CD8-positive, alpha-beta T cell (primary cell): ENCODE measurements at places on chromosomes 13 and 19. TPM values are rescaled to one million over a fixed set of nuclear protein-coding genes. Genes with fewer than 3 reads are reported as not detected.

- peak; percentile 74 for DNase-seq
Measured at GRCh38 chr13:19959141-19959830, 759 bp downstream of the ZMYM2 start.

DNA sequence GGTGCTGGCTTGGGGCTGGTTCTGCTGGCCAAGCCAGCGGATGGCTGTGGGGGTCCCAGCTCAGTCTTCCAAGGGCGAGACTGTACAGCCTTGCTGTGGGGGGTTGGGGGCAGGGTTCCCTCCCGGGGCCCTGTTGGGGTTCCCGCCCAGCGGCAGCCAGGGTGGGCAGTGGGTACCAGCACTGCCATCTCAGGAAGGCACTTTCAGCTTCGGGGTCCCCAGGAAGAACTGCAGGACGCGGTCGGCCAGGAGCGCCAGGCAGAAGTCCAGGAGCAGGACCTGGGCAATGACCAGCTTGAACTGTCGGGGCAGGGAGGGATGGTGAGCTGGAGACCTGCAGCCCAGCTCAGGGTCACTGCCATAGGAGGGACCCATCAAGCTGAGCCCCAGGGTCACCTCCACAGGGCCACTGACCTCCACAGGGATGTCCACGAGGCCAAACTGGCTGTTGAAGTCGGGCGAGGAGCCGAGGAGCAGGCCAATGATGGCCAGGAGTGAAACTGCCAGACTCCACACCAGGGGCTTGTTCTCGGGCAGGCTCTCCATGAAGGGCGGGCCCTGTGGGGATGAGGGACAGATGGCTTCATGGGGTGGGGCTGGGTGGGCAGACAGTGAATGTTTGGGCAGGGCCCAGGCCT is 1.9 kb upstream of the GMIP start:
- no peak for DNase-seq

- no peak for DNase-seq
Measured at GRCh38 chr19:17599780-17600179, 44.3 kb downstream of the COLGALT1 start.

DNA sequence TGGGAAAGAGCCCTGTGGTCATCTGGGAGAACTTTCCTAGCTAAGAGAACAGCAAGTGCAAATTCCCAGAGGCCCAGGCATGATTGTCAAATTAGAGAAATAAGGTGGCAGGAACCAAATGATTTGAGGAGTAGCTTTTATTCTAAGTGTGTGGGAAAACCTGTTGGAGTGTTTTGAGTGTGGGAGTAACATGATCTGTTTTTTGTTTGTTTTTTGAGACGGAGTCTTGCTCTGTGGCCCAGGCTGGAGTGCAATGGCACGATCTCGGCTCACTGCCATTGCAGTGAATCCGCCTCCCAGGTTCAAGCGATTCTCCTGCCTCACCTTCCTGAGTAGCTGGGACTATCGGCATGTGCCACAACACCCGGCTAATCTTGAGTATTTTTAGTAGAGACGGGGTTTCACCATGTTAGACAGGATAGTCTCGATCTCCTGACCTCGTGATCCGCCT is 2.4 kb downstream of the SAE1 start:
- DNase-seq = no peak

- DNase-seq = no peak
Measured at GRCh38 chr19:5536337-5536894, 31.3 kb downstream of the TINCR start.

DNA sequence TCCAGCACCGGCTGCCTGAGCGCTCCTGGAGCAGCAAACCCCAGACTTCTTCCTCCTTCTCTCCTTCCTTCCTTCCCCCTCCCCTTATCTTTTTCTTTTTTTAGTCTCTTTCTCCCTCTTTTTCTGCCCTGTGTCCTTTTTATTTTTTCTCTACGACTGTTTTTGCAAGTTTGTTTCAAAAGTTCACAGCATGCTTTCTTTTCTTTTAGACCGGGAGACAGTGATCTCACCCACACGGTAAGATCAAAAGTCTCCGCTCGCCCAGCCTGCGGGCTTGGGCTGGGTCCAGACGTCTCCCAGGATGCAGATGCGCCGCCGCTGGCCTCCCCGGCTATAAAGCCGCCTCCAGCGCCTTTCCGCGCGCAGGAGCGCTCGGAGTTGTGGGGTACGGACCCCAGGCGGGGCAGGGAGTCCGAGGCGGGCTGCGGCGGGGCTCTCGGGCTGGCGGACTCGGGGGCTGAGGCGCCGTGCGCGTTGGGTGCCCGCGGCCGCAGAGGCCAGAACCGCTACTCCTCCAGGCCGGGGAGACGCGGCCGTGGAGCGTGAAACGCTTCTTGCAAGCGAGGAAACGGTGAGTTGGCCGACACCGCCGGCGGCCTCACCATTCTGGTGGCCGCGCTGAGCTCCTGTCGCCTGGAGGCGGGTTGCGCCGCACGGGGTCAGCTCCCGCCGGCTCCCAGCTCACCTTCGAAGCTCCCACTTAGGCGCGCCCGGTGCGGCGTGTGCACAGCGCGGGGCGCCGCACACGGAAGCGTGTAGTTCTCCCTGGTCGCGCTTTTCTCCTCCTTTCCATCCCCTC is 2.0 kb upstream of the TSHZ3 start:
- DNase-seq = no peak

DNA sequence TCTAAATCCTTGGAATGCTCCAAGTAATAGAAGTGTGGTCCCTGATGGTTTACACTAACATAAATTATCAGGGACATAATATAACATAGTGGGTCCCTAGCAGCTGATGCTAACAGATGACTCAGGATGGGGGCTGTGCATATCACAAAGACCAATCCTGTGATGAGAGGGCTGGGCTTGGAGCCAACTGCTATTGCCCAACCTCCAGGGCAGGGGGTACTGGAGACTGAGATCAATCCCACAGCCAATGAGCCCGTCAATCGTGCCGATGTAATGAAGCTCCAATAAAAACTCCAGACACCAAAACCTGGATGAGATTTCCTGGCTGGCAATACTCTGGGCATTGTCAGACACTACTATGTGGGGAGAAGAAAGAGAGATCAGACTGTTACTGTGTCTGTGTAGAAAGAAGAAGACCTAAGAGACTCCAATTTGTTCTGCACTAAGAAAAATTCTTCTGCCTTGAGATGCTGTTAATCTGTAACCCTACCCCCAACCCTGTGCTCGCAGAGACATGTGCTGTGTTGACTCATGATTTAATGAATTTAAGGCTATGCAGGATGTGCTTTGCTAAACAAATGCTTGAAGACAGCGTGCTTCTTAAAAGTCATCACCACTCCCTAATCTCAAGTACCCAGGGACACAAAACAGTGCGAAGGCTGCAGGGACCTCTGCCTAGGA is 33.4 kb downstream of the ABCC4 start:
- no peak for DNase-seq

- no peak for DNase-seq
Measured at GRCh38 chr19:41456342-41456918, 13.5 kb downstream of the ERICH4 start.

GRCh38 chr19:10516671-10517286 is 468 bp downstream of the S1PR5 start:
- peak; percentile 71 for DNase-seq

DNA sequence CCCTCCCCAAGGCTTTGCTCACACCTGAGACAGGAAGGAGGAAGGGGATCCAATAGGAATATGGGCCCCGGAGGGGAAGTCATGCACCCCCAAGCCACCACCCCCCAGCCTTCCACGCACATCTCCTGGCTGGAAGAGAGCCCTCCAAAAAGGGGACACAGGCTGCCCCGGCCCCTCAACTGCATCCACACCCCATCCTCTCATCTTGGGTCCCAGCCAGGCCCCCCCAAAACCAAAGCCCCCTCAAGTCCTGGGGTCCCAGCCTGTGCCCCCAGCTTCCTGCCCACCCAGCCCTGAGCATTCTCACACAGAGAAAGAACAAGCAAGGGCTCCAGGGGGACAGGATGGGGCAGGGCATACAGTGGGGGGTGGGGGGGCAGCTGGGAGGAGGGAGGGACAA is 12.1 kb downstream of the SMIM24 start:
- no peak for DNase-seq

GRCh38 chr19:14118165-14119051 is 846 bp upstream of the PRKACA start:
- DNase-seq = peak; percentile 56

RASL11A gene
- 12.9 TPM for total RNA-seq

NLRP11 gene
- total RNA-seq = not detected

DNA sequence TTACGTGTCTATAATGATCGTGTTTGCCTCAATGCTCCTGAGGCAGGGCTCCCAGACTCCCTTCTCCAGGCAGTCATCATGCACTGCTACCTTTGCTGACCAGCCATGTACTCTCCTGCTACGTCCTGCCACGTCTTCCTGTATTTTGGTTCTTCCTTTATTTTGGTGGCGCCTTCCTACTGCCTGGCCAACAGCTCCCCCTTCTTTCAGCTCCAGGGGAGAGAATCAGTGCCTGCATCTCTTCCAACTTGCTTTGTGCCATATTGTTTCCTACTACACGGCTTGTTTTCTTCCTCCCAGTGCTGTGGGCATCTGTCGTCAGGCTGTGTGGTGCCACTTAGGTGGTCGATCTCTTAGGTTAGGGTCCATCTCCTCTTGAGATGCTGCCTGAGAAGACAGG is 96.2 kb downstream of the FGF9 start:
- DNase-seq = no peak

DNA sequence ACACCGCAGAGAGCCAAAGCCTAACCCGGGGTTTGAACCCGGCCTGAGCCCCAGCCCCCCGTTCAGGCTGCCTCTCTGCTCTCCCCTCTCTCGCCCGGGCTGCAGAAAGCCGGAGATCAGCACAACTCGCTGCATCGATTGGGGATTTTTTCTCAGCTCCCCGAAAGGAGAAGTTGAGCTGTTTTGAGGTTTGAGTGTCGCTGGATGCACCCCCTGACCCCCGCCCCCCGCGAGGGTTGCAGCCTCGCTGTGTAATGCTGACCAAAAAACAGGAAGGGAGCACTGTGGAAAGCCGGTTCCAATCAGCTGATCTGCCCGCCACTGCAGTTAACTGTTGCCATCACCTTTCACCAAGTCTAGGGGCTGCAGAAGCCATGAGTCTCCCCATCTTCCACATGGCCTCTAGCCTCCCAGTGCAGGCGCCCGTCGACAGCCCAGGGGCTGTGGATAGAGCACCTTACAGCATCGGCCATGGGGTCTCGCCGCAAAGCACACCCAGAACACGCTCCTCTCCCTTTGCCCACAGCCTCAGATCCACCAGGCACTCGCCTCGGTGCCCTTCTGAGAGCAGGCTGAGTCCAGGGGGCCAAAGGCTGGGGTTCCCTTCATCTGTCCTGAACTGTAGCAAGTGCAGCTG is 34.5 kb downstream of the MYO9B start:
- DNase-seq = peak; percentile 25

- no peak for DNase-seq
Measured at GRCh38 chr19:3617463-3617862, 9.1 kb downstream of the CACTIN start.

GRCh38 chr19:18796239-18796638 is 5.1 kb upstream of the COMP start:
- DNase-seq = no peak

TMEM190 gene
- total RNA-seq = not detected

PPP5C gene
- total RNA-seq = 25.7 TPM

DNA sequence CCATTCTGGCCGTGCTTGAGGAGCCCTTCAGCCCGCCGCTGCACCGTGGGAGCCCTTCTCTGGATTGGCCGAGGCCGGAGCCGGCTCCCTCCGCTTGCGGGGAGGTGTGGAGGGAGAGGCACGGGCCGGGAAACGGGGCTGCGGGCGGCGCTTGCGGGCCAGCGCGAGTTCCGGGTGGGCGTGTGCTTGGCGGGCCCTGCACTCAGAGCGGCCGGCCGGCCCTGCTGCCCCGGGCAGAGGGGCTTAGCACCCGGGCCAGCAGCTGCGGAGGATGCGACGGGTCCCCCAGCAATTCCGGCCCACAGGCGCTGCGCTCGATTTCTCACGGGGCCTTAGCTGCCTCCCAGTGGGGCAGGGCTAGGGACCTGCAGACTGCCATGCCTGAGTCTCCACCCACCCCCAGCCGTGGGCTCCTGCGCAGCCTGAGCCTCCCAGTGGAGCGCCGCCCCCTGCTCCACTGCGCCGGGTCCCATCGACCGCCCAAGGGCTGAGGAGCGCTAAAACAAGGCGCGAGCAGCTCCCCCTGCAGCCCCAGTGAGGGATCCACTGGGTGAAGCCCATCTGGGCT is 76.5 kb downstream of the PCDH20 start:
- no peak for DNase-seq

GRCh38 chr19:46347985-46348384 is 1.1 kb downstream of the PPP5C start:
- DNase-seq = no peak

IGFL1 gene
- total RNA-seq = not detected

- DNase-seq = no peak
Measured at GRCh38 chr13:46526100-46526735, 26.8 kb upstream of the LRCH1 start.

PRSS57 gene
- total RNA-seq = not detected
